Stimulated activated CD4-positive, alpha-beta T cell treated with anti-CD3 and anti-CD28 coated beads, Interleukin-12 subunit alpha, Interleukin-12 subunit beta, amount 100 ng/mL, for 48 hours (primary cell): ENCODE measurements at places on chromosomes 2 and 18.

DNA sequence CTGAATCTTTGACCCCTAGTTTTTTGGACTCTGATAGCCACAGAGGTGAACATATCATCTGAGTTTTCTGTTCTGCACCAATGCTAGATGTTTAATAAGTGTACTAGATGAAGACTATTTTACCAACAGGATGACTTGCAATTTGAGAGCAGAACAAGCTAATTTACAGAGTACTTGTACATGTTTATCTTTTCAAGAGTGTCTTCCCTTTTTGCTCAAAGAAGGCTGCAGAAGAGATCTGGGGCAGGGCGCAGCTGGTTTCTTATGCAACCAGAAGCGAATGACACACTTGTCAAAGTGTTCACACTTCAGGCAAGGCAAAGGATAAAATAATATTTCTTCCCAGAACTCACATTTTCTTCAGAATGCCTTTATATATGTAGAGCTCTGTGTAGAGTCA lies 86.0 kb downstream of the VWA3B start:
- DNase-seq, result no peak

DNA sequence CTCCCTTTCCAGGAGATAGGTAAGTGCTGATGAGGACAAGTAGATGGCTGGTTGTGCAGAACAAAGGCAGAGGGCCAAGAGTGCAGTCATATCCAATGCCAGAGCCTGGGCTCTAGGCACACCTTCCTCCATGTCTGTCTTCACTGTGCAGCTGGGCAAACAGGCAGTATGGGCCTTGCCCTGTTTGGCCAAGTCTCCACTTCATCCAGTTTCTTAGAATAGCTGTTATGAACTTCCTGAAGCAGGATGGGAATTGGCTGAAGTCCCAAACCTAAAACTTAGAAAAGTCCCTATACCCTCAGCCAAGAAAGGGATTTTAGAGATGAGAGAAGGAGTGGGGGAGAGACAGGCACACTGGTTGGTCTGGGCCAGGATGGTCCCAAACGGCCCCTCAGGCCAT lies 37.5 kb upstream of the CYP26B1 start:
- DNase-seq, result no peak

DNA sequence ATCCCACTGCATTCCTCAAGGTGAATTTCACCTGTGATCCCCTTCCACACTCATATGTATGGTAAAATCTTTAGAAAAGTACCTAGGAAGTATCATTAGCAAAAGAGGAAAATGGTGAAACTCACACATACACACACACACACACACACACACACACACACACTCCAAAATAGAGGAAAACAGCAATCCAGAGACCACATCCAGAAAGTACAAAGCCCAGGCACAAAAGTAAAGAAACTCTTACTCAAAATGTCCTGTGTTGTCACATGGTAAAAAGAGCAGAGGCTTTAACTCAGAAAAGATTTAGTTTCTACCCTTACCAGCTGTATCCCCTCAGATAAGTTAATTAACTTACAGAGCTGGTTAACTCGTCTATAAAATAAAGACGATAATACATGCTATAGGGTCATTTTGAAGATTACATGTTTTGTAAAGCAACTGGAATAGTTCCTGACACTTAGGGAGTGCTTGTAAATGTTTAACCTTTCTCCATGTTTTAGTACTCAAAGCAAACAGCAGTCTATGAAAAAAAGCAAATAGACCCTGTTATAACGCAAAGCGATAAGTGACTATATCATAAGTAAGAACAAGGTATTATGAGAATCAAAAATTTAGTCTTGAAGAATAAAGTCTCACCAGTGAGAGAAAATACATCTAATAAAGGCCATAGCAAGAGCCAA lies 360.0 kb upstream of the LRATD1 start:
- no peak for DNase-seq

DNA sequence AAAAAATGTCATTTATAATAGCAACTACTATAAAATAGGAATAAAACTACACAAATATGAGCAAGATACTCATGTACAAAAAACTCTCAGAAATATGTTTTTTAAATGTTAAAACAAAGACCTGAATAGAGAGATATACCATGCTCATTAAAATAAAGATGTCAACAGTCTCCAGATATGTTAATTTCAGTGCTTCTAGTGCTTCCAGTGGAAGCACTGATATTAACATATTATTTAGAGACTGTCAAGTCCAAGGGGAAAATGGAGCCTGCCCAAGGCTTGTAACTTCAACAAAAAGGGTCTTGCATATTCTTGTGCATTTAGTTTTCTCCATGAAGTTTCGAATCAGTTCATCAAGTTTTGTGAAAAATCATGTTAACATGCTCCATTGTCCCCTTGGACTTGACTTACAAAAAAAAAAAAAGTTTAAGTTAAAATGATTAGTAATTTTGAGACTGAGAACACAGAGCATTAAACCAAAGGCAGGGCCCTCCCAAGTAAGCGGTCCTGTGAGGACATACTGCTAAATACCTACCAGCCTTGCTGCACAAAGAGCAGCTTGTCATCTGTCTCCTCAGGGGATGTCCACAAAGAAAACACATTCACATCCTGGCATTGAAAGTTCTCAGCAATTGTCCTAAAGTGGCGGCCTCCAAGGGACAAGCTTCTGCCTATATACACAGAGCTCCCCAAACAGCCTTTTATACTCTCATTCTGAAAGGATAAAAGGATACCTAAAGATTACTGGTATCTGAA lies 501.9 kb upstream of the CHAC2 start:
- DNase-seq, result no peak

GRCh38 chr2:212494418-212495020 lies 44.1 kb downstream of the ERBB4 start:
- no peak for DNase-seq

DNA sequence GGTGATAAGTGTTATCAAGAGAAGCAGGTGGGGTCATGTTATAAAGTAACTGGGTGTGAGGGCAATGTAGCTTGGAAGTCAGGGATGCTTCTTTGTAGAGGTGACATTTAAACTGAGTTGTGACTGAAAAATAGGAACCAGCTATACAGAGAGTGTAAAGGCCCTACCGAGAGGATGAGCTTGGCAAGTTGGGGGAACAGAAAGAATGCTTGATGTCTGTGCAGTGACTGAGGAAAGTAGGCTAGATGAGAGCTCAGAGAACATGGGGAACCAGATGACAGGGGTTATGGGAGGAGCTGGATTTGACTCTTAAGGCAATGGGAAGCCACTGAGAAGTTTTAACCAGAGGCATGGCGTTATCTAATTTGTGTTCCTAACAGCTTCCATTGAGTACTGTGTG lies 115.3 kb downstream of the DOCK10 start:
- no peak for DNase-seq

DNA sequence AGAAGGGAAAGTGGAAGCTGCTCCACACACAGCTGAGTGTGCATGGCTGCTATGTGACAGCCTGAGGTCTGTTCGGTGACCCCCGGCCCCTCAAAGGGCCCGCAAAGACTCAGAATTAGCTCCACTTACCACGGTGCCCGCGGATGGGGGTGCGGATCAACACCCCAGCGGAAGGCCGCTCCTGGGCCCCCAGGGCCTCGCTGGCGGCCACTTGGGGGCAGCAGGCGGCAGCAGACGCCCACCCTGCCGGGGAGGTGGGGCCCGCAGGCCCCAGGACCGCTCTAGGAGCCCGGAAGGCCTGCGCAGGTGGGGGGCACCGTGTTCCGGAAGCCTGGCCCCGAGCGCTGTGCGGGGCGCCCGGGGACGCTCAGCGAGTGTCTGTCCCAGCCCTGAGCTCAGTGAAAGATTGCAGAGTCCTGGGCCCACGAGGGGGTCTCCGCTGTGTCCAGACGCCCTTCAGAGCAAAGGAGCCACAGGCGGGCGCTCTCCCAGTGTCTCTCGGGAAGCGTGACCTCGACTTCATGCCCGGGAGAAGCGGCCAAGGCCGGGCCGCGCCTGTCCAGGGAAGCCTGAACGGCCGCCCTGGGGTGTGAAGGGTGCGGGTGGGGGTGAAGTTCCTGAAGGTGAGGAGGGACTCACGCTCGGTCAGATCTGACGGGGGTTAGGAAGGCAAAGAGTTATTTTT lies 118.7 kb downstream of the VAPA start:
- no peak for DNase-seq
